IgD-negative memory B cell (primary cell): ENCODE measurements at places on chromosomes 1 and 21. TPM values are rescaled to one million over a fixed set of nuclear protein-coding genes. Genes with fewer than 3 reads are reported as not detected.

Gene GJA4
- not detected for polyA plus RNA-seq

Gene CD1E
- not detected for polyA plus RNA-seq

Gene GNPAT
- polyA plus RNA-seq: 40.1 TPM

Gene SLC45A3
- polyA plus RNA-seq: 1.9 TPM

Gene VWA5B1
- not detected for polyA plus RNA-seq

Gene PFDN2
- 95.2 TPM for polyA plus RNA-seq

Gene RBM11
- polyA plus RNA-seq: 2.9 TPM
